BJ (cell line): ENCODE measurements at places on chromosomes 12 and 14.

DNA sequence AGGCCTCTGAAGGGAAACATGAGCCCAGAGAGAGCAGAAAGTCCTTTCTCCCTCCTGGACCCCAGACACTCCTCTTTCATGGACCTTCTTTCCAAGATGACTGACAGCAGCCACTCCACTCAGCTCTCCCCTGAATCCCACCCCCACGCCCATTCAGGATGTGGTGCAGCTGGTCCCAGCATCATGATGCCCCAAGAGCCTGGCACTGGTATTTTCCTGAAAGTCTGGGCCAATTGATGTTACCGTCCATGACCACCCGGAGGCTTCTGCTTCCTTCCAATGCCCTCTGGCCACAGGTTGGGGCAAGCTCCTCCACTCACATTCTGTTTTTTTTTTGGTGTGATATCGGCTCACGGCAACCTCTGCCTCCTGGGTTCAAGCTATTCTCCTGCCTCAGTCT, 112.6 kb downstream of the CALM1 start:
- no peak for DNase-seq

GRCh38 chr12:113399490-113399889, 4.2 kb downstream of the SDS start:
- no peak for DNase-seq

DNA sequence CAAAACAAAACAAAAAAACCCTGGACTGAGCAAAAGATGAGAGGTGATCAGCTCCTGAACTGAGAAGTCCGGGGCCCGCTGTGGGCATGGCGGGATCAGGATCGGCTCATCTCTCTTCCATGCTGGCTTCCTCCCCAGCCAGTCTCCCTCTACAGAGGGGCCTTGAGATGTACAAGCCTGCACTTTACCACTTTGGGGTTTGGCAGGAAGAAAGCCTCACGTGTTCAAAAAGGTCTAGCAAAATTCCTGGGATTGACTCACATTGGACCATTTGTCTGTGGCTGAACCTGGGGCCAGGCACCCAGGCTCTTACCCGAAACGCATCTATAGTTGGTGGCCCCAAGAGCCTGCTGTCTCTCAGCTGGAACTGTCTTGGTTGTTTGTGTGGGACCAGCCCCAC, 89.0 kb downstream of the SLC24A4 start:
- no peak for DNase-seq

- no peak for DNase-seq
Measured at GRCh38 chr14:24876996-24877395, 173.0 kb downstream of the STXBP6 start.

DNA sequence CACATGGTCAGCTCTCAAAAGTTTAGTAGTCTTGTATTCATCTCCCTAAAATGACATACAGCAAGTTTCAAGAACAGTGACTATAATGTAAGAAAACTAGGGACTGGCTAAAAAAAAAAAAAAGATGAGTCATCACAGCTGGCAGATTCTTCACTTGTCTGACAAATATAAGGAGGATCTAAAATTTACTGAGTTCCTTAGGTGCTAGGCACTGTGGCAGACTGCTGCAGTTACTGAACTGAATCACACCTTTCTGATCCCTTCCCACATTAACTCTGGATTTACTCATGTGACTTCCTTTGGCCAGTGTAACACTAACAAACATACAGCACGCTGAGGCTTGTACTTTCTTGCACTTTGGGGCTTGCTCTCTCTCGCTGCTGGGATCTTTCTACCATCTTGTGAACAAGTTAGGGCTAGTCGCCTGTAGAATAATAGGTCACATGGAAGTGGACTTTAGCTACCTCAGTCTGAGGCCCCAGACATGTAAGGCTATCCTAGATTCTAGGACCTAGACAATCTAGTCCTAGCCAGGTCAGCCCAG, 32.1 kb downstream of the BAZ1A start:
- peak; percentile 37 for DNase-seq
